ENCODE measurements at places on chromosomes 16 and 17.

DNA sequence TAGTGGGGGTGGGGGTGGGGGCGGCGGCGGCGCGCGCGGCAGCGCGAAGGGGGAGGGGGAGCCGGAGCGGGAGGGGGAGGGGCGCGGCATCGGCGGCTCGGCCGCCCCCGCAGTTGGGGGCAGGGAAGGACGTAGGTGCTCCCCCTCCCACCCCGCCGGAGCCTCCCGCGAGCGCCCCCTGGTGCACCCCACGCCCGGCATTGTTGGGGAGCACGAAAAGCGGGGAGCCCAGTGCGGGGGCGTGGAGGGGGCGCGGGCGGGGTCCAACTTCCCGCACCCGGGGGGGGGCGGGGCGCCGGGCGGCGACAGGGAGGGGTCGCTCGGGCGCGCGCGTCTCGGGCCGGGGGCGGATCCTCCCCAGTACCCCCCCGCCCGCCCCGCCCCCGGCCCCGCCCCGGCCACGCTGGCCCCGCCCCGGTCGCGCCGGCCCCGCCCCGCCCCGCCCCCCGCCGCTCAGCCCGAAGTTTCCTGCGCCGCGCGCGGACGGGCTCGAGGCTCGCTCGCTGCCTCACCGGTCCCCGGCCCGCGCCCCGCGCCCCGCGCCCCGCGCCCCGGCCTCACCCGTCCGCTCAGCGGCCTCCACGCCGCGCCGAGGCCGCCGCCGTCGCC lies at the start of gene CACNA1H:
Gene CACNA1H, plus strand, starts transcription at position 456 of the 609 bp plus-strand sequence. CDS start 632 bp downstream, outside the sequence.
- DNase-seq: no peak

- peak; percentile 65 for DNase-seq
Measured at GRCh38 chr16:11801481-11802021, 4.5 kb upstream of the ZC3H7A start.

DNA sequence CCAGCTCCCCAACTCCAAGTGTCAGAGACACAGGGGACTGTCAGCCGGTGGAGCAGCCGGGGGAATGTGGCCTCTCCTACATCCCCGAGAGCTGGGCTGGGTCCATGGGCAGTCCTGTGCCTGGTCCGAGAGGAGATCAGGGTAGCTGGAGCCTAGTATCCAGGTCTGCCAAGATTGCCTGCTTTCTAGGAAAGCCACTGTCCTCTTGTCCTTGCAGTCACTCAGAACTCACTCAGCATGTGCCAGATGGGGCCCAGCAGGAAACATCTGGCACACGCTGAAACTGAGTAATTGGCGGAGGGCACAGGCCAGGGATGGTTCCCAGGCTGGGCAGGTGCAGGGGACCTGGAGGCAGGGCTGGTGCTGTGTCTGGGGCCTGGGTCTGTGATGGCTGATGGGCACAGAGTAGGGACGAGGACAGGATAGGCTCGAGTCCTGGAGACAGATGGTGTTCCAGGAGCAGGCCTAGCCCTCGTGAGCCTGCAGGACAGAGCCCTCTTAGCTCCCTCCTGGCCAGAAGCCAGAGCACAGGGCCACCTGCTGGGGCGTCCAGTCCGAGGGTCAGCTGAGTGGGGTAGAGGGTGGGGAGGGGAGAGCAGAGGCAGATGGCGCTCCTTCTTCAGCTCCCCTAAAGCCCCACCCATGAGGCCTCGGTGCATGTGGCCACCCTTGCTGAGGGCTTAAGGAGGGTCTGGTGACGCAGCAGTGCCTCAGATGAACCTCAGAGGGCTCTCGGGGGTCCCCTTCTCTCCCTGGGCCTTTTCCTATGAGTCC lies 31.1 kb downstream of the ADCY7 start:
- no peak for DNase-seq

GRCh38 chr16:85954927-85955519 lies 56.1 kb downstream of the IRF8 start:
- DNase-seq: no peak

DNA sequence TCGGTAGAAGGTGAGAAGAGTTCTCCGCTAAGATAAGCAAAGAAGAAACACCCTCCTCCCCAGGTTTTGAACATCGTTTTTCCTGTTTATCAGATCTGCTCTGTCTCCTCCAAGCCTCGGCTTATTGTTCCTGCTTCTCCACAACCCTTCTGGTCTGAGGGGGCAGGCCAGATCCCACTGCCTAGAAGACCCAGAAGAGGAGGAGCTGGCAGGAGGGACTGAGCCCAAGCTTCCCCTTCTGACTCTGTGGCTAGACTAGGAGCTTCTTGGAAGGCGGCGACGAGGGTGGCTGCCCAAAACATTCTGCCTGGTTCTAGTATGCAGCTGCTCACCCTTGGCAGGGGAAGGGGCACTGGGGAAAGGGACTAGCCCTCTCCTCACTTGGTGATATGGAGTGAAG lies 5.2 kb upstream of the HOXB5 start:
- DNase-seq: no peak

GRCh38 chr17:77325577-77326075 lies 184.9 kb downstream of the SEC14L1 start:
- no peak for DNase-seq

GRCh38 chr17:72008236-72008876 lies 112.5 kb upstream of the SOX9 start:
- DNase-seq: no peak

DNA sequence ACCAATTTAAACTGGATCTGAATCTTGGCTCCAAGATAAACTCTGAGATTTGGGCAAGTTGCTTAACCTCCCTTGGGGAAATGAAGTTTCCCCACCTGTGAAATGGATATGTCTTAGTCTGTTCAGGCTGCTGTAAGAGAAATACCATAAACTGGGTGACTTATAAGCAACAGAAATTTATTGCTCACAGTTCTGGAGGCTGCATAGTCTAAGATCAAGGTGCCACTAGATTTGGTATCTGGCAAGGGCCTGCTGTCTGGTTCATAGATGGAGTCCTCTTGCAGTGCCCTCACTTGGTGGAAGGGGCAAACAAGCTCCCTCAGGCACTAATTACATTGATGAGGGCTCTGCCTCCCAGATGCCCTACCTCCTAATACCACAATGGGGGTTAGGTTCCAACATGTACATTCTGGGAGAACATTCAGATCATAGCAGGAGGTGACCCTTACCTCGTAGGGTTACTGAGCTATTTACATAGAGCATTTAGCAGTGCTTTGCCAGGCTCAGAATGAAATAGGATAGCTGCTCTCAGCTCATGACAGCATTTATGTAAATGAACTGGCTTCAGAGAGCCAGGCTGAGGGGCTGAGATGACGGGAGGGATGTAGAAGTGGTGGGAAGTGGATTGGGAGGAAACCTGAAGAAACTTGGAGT lies 83.9 kb downstream of the SPECC1 start:
- no peak for DNase-seq

- no peak for DNase-seq
Measured at GRCh38 chr16:89041571-89042481, 51.8 kb upstream of the ACSF3 start.

DNA sequence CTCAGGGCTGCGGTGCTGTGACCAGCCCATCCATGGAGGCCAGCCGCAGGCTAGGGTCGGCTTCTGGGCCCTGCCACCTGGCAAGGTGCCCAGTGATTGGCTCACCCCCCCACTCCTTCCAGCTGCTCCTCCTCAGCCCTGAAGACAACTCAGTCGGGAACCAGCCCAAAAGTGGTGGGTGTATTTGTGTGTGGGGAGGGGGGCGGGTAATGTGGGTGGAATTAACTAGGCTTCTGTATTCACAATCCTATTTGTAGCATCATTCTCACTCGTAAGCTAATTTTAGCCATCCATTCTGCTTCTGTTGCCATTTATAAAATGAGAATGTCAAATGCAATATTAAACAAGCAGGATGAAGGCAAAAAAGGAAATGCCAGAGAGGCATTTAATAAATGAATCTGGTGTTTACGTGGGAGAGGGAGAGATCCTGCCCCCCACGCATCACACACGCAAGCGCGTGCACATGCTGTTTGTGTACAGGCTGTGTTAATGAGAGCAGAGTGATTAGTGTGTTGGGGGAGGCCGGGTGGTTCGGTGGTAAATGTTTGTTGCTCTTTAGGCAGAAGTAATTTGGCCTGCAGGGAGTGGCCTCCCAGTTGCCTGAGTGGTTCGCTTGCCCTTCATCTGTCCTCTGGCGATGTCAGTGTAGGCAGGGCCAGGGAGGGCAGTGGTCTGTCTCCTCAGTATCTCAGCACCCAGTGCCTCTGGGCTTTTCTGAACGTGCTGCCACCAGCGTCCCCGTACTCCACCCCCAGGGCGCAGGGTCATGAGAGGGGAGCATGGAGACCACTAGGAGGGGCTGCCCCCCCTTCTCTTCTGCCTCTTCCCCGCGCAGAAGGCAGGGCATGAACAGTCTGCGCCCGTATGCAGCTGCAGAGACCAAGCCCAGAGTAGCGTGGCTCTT lies 140.1 kb downstream of the CCDC182 start:
- DNase-seq: peak; percentile 38

- DNase-seq: no peak
Measured at GRCh38 chr16:71912534-71913275, 17.4 kb downstream of the IST1 start.

DNA sequence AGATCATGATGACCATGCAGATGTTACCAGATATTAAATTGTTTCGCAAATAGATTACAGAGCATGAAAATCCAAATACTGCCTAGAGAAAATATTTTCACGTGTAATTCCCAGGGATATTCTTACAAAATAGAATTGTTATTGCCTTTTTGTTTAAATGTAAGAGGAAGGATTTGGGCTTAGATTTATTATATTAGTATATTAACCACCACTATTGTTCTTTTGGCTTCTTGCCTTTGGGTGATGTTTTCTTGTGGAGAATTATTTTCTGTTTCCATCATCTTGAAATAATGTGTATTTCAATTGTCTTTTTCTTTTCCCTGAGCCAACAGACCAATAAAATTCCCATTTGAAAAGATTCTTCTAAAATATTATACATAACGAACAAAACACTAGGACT lies 109.7 kb upstream of the NUDT7 start:
- DNase-seq: no peak

DNA sequence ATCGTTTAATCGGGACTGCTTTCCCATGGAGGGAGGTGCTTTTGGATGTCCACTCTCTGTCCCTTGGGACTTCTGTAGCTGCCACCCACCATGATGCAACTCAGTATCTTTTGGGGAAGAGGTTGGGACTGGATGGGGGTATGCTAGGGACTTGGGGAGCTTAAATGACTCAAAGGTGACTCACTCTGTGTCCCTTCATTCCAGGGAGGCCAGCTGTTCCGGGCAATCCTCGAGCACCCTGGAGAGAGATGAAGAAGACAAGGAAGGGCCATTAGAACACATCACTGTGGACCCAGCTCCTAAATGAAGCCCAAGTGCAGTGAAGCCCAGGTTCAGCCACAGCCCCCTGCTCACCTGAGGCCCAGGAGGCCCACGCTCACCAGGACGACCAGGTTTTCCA lies 4.6 kb downstream of the COL1A1 start:
- DNase-seq: peak; percentile 77

DNA sequence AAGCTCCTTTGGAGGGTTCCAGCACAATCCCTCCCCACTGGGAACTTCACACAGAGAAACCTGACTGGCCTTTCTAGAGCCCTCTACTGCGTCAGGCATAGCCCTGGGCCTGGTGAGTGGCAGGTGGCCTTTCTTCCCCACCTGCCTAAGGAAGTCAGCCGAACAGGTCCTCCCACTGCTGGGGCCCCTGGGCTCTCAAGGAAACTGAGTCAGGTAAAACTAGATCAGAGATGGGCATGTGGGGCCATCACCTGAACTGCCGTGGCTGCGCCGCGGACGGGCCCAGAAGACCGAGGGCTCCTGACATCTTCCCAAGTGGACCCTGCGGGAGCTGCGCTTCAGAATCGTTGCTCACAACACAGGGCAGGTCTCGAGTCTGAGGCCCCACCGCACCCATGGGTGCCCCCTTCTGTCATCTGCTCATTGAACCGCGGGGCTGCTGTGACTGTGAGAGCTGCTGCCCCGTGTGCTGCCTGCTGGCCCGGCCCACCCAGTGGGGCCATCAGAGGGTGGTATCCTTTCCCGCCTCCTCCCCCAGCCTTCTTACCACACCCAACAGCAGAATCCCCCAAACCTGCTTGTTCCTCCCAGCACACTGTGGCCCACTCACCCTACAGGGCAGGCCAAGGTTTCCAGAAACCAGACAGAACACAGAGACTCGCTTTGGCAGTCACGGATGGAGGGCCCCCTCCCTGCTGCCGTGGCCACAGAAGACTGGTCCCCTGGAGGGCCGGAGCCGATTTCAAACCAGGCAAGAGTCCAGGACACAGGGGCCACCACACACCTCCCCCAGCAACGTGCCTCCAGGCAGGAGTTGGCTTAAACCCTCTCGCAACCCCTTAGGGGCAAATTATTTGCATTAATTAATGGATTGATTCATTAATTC lies 81.1 kb downstream of the TBC1D16 start:
- DNase-seq: no peak

GRCh38 chr17:79907850-79908249 lies 68.6 kb upstream of the CBX4 start:
- DNase-seq: no peak

DNA sequence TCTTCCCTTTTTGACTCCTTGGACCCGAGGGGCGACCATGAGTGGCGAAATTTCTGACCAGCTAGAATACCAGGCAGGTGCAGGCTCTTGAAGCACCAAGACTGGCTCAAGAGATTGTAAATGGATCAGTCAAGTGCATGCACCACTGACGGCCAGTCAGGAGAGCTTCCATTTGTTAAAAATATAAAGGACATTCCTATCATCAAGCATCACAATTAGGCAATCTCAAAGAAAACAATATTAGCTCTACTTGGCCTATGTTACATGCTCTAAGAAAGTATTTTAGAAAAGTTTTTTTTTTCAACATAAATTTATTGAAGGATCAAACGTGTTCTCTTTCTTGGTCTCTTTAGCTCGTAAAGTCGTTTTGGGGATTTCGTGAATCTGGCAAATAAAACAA lies 1.5 kb upstream of the PRKCA start:
- DNase-seq: no peak

GRCh38 chr16:65065031-65065430 lies 56.8 kb downstream of the CDH11 start:
- no peak for DNase-seq
